ENCODE measurements at places on chromosomes 1 and 21.

- DNase-seq: no peak
Measured at GRCh38 chr1:40646315-40646714, 19.2 kb downstream of the RIMS3 start.

GRCh38 chr1:212664409-212665199 lies 35.0 kb downstream of the BATF3 start:
- no peak for DNase-seq

DNA sequence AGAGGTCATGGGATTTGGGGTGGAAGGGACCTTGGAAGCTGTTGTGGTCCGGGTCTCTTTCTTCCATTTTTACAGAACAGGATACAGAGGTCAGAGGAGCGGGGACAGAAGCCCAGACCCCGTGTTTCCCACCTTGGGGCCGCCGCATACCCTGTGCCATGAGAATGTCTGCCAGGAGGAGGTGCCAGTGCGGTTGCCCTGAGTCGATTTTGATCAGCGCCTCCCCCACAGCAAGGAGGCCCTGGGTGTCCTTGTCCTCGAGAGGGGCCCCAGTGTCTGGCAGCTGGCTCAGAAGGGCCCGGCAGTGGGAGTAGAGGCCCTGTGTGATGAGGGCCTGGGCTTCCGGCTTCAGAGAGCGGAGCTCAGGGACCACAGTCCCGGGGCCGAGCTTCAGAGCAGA lies 12.3 kb upstream of the MMEL1 start:
- DNase-seq: no peak

DNA sequence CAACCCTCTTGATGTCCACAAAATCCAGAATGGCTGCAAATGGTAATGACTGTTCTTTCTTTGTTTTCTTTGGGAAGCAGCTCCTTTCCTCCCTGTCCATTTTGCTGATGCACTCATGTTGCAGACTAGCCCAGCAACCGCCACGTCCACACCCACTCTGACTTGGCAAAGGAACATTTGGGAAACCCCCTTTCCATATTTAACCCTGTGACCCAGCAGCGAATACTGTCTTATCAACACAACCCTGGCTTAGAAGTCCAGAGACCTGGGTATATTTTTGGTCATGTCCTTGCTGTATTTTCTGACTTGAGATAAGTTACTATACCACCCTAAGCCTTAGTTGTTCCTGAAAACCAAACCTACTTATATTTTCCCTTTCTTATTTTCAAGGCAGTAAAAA lies 18.1 kb upstream of the SHE start:
- DNase-seq: no peak

GRCh38 chr1:3703786-3704371 lies 48.4 kb upstream of the CCDC27 start:
- DNase-seq: no peak

DNA sequence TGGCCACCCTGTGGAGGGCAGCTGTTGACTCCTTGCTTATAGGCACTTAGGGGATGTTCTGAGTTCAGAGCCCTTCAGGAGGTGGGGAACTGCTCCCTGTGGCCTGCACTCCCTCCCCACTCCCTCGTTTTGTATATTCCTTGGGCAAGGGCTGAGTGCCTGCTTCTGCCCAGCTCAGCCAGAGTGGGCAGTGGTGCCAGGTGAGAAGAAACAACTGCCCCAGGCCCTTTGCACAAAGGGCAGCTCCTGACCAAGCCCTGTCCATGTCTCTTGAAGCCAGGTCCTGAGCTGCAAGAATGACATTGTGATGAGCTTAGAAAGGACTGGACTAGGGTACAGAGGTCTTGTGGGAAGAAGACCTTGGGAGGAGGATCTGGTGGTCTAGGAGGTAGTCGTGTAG lies 2.2 kb downstream of the AGTRAP start:
- DNase-seq: no peak

- no peak for DNase-seq
Measured at GRCh38 chr1:22171951-22172715, 29.2 kb upstream of the WNT4 start.

GRCh38 chr1:21804536-21804935 lies 7.5 kb upstream of the LDLRAD2 start:
- no peak for DNase-seq

DNA sequence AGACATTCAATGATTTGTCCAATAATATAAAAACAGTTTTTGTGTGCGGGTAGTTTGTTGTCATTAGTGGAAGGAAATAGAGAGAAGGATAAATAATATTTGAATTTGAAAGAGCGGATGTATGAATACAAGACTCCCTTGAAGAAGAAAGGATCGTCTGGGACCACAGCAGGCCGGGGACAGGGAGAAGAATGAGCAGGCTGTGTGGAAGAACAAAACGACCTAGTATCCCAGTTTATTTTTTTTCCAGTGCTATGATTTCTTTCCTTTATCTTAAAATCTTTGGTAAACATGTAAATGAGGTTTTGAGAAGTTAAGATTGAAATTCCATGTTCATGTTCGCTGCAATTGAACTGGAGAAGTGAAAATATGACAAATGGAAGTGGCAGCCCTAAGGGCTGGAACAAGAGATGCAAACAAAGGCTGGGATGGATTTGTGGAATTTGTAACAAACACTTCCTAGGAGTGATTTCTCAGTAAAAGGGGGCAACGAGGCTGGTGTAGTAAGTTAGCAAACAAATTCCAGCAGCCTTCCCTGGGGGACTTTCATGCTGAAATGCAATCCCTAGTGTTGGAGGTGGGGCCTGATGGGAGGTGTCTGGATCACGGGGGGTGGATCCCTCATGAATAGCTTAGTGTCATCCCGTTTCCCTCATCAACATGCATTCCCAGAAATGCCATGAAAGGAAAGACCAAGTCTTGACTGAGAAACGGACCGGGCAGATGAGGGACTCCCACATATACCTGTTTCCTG lies 10.2 kb upstream of the IFI16 start:
- DNase-seq: no peak

DNA sequence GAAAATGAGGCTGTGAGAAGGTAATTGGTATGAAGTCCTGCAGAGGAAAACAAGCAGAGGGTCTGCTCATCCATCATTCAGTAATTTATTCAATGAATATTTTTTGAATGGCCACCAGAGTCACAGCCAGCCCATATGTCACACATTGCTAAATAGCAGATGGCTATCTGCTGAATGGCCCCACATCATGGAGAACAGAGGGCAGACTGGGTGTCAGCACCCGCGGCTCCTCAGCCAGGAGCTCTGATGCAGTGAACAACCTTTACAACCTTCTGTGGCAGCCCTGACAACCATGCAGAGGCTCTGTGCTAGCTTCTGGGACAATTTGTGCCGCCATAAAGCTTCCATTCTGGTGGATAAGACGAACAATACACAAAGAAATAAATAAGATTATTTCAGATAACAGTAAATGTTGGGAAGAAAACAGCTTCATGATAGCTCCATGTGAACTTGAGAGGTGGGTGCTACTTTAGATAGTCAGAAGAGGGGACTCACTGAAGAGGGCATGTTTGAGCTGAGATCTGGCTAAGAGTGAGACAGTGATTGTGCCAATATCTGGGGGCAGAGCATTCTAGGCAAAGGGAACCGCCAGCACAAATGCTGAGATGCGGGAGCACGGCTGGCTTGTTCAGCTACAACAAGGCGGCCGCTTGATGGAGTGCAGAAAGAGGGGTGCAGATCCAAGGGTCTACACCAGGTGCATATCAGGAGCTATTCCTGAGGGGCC lies 2.8 kb upstream of the C1orf210 start:
- DNase-seq: no peak

GRCh38 chr1:169848456-169848855 lies 45.2 kb downstream of the SCYL3 start:
- DNase-seq: no peak

Data from effector memory CD8-positive, alpha-beta T cell (primary cell).